Aorta (tissue), 5 donors: ENCODE measurements at places on chromosomes 2 and 18.
A peak's percentile ranks its signal among the peaks of the same experiment; 100 is the strongest.

GRCh38 chr18:77096936-77097886 is 35.4 kb downstream of the MBP start:
- peaks cover 3% of the 10 kb centered on the region for H3K4me1 ChIP-seq
- H3K36me3 ChIP-seq: no peaks in the 10 kb centered on the region

- no peak overlapping the region for H3K27ac ChIP-seq
- H3K4me3 ChIP-seq: no peak overlapping the region
- H3K4me1 ChIP-seq: no peaks in the 10 kb centered on the region
- no peak for DNase-seq
Observed at GRCh38 chr2:124534028-124534427, 508.9 kb downstream of the CNTNAP5 start.

- DNase-seq: no peak
- no peaks in the 10 kb centered on the region for H3K36me3 ChIP-seq
- no peak overlapping the region for H3K27ac ChIP-seq
- no peaks in the 10 kb centered on the region for H3K27me3 ChIP-seq
- H3K4me3 ChIP-seq: no peak overlapping the region
Observed at GRCh38 chr2:40957508-40957907, 505.6 kb upstream of the SLC8A1 start.

- H3K27me3 ChIP-seq: no peaks in the 10 kb centered on the region
- no peaks in the 10 kb centered on the region for H3K36me3 ChIP-seq
- H3K27ac ChIP-seq: no peak overlapping the region
- H3K4me3 ChIP-seq: no peak overlapping the region
- H3K4me1 ChIP-seq: no peaks in the 10 kb centered on the region
- peak; percentile 32 for DNase-seq
Observed at GRCh38 chr2:9655441-9656269, 24.9 kb upstream of the YWHAQ start.

DNA sequence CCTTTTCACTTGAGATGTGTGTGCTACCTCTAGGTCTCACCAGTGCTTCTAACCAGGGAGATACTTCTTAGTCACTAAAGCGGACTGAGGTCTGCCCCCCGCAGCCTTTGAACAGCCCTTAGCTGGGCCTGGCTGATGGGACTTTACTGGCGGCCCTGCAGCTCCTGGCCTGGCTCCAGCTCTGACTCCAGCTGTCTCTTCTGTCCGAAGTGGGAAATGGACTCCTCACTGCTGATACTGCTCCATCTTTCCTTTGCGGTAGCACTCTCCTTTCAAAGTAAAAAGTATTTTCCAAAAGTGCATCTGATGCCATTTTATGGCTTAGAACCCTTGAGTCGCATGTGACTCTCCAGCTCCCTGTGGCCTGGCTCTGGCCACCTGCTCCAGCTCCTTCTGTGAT is 64.5 kb downstream of the ATP9B start:
- no peak overlapping the region for H3K27ac ChIP-seq
- no peaks in the 10 kb centered on the region for H3K27me3 ChIP-seq
- H3K36me3 ChIP-seq: no peaks in the 10 kb centered on the region
- no peak overlapping the region for H3K4me3 ChIP-seq
- DNase-seq: no peak

GRCh38 chr2:112618383-112618782 is 27.4 kb upstream of the SLC20A1 start:
- no peaks in the 10 kb centered on the region for H3K36me3 ChIP-seq
- no peak overlapping the region for H3K27ac ChIP-seq
- H3K4me1 ChIP-seq: no peaks in the 10 kb centered on the region

- H3K4me3 ChIP-seq: no peak overlapping the region
- H3K27ac ChIP-seq: no peak overlapping the region
- no peak for DNase-seq
Observed at GRCh38 chr2:158041400-158041799, 60.3 kb upstream of the UPP2 start.
